ENCODE measurements at places on chromosomes 2 and 18. TPM values are rescaled to one million over a fixed set of nuclear protein-coding genes. Genes with fewer than 3 reads are reported as not detected.

- no peaks in the 10 kb centered on the region for H3K4me1 ChIP-seq
- no peak overlapping the region for H3K27ac ChIP-seq
- no peak overlapping the region for H3K4me3 ChIP-seq
Measured at GRCh38 chr2:195269220-195269619, 387.8 kb upstream of the SLC39A10 start.

DNA sequence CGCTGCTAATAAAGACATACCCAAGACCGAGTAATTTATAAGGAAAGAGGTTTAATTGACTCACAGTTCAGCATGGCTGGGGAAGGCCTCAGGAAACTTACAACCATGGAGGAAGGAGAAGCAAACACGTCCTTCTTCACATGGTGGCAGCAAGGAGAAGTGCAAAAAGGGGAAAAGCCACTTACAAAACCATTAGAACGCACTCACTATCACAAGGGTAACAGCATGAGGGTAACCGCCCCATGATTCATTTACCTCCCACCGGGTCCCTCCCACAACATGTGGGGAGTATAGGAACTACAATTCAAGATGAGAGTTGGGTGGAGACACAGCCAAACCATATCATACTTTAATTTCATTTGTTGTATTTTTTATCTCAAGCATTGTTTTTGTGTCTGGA is 67.5 kb downstream of the ATP9B start:
- no peaks in the 10 kb centered on the region for H3K4me1 ChIP-seq
- H3K27me3 ChIP-seq, result no peaks in the 10 kb centered on the region
- H3K36me3 ChIP-seq, result peaks cover 17% of the 10 kb centered on the region
- no peak overlapping the region for H3K4me3 ChIP-seq

The C18orf32 gene
- 57.4 TPM for total RNA-seq

GRCh38 chr2:46334389-46335271 is 37.4 kb downstream of the EPAS1 start:
- peak overlapping the region; percentile 87 for H3K27ac ChIP-seq
- no peaks in the 10 kb centered on the region for H3K27me3 ChIP-seq
- peaks cover 100% of the 10 kb centered on the region for H3K4me1 ChIP-seq
- H3K4me3 ChIP-seq, result peak overlapping the region; percentile 54

- no peaks in the 10 kb centered on the region for H3K36me3 ChIP-seq
- H3K27me3 ChIP-seq, result no peaks in the 10 kb centered on the region
- no peak for DNase-seq
- no peaks in the 10 kb centered on the region for H3K4me1 ChIP-seq
- no peak overlapping the region for H3K4me3 ChIP-seq
- H3K27ac ChIP-seq, result no peak overlapping the region
Measured at GRCh38 chr2:150607390-150607811, 119.9 kb upstream of the RND3 start.

- peaks cover 64% of the 10 kb centered on the region for H3K4me1 ChIP-seq
- DNase-seq, result no peak
- H3K36me3 ChIP-seq, result no peaks in the 10 kb centered on the region
- no peak overlapping the region for H3K27ac ChIP-seq
- no peak overlapping the region for H3K4me3 ChIP-seq
- no peaks in the 10 kb centered on the region for H3K27me3 ChIP-seq
Measured at GRCh38 chr2:40204268-40204667, 247.6 kb downstream of the SLC8A1 start.

The CYRIA gene
- total RNA-seq, result 4.1 TPM

The NXPH2 gene
- total RNA-seq, result not detected

GRCh38 chr2:223487214-223487846 is 114.8 kb downstream of the SCG2 start:
- no peak overlapping the region for H3K27ac ChIP-seq
- no peaks in the 10 kb centered on the region for H3K36me3 ChIP-seq
- no peak for DNase-seq

The ANO7 gene
- total RNA-seq, result 0.80 TPM

The ABCG5 gene
- total RNA-seq, result not detected

The MC2R gene
- not detected for total RNA-seq

GRCh38 chr2:161063946-161064306 is 96.3 kb upstream of the TANK start:
- no peaks in the 10 kb centered on the region for H3K36me3 ChIP-seq
- DNase-seq, result no peak
- H3K27ac ChIP-seq, result peak overlapping the region; percentile 24
- H3K27me3 ChIP-seq, result no peaks in the 10 kb centered on the region

DNA sequence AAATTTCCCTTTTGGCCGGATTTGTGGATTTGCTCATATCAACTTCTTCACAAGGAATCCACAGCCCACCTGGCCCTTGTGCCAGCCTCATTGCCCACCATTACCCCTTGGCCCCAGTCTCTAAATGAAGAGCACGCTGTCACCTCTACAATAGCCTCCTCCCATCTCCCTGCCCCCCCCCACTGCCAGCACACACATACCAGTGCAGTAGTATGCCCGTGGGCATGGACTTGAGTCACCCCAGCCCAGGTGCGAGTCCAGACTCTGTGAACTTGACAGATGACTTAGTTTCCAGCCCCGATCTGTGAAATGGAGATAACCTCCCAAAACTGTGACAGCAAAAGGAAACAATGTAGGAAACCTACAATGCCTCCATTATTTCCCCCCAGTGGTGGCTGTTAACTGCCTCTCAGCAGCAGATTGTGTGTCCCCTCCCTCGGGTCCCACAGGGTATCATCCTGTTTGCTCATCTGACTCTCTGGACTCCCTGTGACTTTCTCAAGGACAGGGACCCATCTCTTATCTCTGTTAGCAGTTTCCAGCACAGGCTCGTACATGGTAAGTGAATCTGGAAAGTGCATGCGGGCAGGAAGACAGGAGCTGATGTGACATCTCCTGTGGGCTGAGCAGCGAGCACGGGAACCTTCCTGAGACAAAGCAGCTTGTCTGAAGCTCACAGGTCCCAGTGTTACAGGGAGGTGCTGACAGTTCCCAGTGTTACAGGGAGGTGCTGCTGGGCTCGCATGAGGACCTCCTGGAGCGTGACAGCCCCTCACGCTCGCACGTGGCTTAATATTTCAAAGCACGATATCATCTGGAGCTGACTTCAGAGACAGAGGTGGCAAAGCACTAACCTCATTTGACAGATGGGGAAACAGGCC is 4.2 kb upstream of the TMEM185B start:
- peaks cover 23% of the 10 kb centered on the region for H3K4me1 ChIP-seq
- H3K27me3 ChIP-seq, result no peaks in the 10 kb centered on the region
- H3K36me3 ChIP-seq, result no peaks in the 10 kb centered on the region
- no peak overlapping the region for H3K4me3 ChIP-seq

- no peak overlapping the region for H3K4me3 ChIP-seq
- no peak for DNase-seq
- H3K27ac ChIP-seq, result peak overlapping the region; percentile 49
Measured at GRCh38 chr2:160911258-160911657, 249.0 kb upstream of the TANK start.

The CPO gene
- total RNA-seq, result 0.25 TPM

The PDE1A gene
- total RNA-seq, result 17.3 TPM

- no peaks in the 10 kb centered on the region for H3K27me3 ChIP-seq
- no peaks in the 10 kb centered on the region for H3K36me3 ChIP-seq
- no peaks in the 10 kb centered on the region for H3K4me1 ChIP-seq
- no peak for DNase-seq
- H3K27ac ChIP-seq, result no peak overlapping the region
- H3K4me3 ChIP-seq, result no peak overlapping the region
Measured at GRCh38 chr2:56084111-56084901, 99.5 kb upstream of the CCDC85A start.

All from left ventricle myocardium inferior (tissue), 1 donor.